ENCODE measurements at places on chromosomes 16 and 17. TPM values are rescaled to one million over a fixed set of nuclear protein-coding genes. Genes with fewer than 3 reads are reported as not detected.

DNA sequence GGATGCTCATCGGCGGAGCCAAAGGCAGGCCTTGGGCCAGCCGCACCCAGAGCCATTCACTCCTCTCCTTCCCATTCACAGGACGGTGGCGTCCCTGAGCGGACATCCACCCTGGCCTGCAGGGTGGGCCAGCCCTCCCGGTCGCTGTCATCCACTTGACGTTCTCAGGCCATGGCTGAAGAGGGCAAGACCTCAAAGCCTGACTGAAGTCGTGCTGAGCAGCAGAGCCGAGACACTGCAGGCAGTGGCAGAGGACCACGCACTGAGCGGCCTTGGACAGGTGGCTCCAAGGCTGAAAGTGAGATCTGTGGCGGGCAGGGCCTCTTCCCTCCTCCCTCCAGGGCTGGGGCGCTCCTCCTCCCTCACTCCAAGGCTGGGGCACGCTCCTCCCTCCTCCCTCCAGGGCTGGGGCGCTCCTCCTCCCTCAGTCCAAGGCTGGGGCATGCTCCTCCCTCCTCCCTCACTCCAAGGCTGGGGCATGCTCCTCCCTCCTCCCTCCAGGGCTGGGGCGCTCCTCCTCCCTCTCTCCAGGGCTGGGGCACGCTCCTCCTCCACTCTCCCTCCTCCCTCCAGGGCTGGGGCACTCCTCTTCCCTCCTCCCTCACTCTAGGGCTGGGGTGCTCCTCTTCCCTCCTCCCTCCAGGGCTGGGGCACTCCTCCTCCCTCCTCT, 24.1 kb downstream of the GNPTG start:
- no peak overlapping the region for H3K27ac ChIP-seq
- no peaks in the 10 kb centered on the region for H3K27me3 ChIP-seq
- peaks cover 14% of the 10 kb centered on the region for H3K4me1 ChIP-seq
- DNase-seq: peak; percentile 38
- no peak overlapping the region for H3K4me3 ChIP-seq
- no peaks in the 10 kb centered on the region for H3K36me3 ChIP-seq

- peaks cover 64% of the 10 kb centered on the region for H3K36me3 ChIP-seq
- no peak overlapping the region for H3K4me3 ChIP-seq
- H3K4me1 ChIP-seq: peaks cover 28% of the 10 kb centered on the region
- H3K27me3 ChIP-seq: no peaks in the 10 kb centered on the region
- H3K27ac ChIP-seq: peak overlapping the region; percentile 54
- no peak for DNase-seq
These were observed 3.0 kb downstream of the SETD6 start for GRCh38 chr16:58518083-58518979.

DNA sequence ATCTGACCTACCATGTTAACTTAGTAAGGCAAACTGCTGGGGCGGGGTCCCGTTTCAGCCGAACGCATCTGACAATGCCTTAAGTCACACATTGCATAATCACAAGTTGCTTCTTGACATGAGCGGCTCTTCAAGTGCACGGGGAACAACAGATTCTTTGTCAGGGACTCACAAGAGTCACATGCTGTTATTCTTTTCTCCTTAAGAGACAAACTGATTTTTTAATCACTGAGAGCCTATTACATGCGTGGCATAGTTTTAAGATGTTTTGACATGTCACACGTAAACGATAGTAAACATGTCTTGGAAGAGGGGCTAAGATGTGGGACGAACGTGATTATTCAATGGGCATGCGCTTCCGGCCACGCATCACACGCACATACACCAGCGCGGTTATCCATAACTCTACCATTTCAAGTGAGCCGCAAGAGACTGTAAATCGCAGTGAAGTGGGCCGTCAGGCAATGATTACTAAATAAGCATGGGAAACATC, 63.4 kb downstream of the ADCY9 start:
- no peaks in the 10 kb centered on the region for H3K36me3 ChIP-seq
- H3K27ac ChIP-seq: no peak overlapping the region
- no peak for DNase-seq
- no peak overlapping the region for H3K4me3 ChIP-seq
- no peaks in the 10 kb centered on the region for H3K4me1 ChIP-seq
- H3K27me3 ChIP-seq: no peaks in the 10 kb centered on the region

Gene KRTAP17-1
- total RNA-seq: 1.6 TPM

Gene FOXN1
- total RNA-seq: not detected

Gene KRT31
- total RNA-seq: not detected

Gene C17orf107
- 0.43 TPM for total RNA-seq
